Adrenal gland (tissue), 19 donors: ENCODE measurements at places on chromosomes 2 and 18. TPM values are rescaled to one million over a fixed set of nuclear protein-coding genes. Genes with fewer than 3 reads are reported as not detected.

- DNase-seq, result no peak
- H3K4me1 ChIP-seq, result no peaks in the 10 kb centered on the region
- no peaks in the 10 kb centered on the region for H3K36me3 ChIP-seq
- H3K27ac ChIP-seq, result no peak overlapping the region
- H3K27me3 ChIP-seq, result peaks cover 51% of the 10 kb centered on the region
Observed at GRCh38 chr2:232387451-232388171, 9.1 kb downstream of the ALPP start.

DNA sequence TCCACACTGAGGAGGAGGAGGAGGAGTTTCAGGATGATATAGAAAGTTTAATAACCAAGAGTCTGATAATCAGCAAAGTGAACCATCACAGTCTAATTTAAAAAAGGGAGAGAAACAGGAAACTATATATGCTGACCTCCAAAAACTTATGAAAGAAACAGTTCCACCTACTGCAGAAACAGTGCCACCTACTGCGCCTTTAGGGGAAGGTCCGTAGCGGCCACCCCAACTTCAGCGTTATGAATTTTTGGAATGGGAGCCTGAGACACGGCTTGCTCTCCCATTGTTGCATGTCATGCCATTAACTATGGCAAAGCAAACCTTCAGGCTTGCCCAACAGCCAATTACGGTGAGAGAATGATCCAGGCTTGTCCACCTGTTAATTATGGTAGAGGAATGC lies 1719.2 kb upstream of the LRRTM1 start:
- H3K36me3 ChIP-seq, result no peaks in the 10 kb centered on the region
- no peak overlapping the region for H3K27ac ChIP-seq
- DNase-seq, result no peak
- no peaks in the 10 kb centered on the region for H3K4me1 ChIP-seq

DNA sequence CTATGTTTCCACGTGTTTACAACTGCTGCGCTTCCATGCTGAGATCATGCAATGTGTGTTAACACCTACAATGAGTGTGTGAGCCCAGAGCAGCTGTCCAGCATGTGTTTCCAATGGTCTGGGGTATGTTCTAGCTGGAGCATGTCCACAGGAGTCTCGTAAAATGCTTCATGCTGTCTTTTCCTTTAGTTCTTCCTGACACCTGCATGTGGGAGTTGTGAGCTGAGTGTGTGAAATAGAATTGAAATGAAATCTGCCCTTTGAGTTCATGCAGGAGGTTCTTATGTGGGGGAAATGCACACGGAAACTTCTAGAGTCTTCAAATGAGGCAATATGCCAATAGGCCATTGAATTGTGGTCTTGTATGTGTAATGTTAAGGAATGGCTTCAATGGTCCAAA lies 205.1 kb downstream of the RND3 start:
- H3K27ac ChIP-seq, result no peak overlapping the region
- DNase-seq, result no peak
- H3K4me1 ChIP-seq, result peaks cover 11% of the 10 kb centered on the region
- no peak overlapping the region for H3K4me3 ChIP-seq
- H3K27me3 ChIP-seq, result no peaks in the 10 kb centered on the region

GRCh38 chr2:231238689-231239088 lies 40.3 kb downstream of the ARMC9 start:
- H3K27ac ChIP-seq, result no peak overlapping the region
- H3K4me1 ChIP-seq, result peaks cover 19% of the 10 kb centered on the region
- H3K27me3 ChIP-seq, result no peaks in the 10 kb centered on the region
- DNase-seq, result no peak
- H3K36me3 ChIP-seq, result no peaks in the 10 kb centered on the region

GRCh38 chr2:122634256-122634655 lies 878.8 kb downstream of the TSN start:
- no peaks in the 10 kb centered on the region for H3K36me3 ChIP-seq
- H3K4me1 ChIP-seq, result peaks cover 8% of the 10 kb centered on the region
- H3K27me3 ChIP-seq, result no peaks in the 10 kb centered on the region
- no peak overlapping the region for H3K4me3 ChIP-seq
- DNase-seq, result no peak
- H3K27ac ChIP-seq, result no peak overlapping the region

DNA sequence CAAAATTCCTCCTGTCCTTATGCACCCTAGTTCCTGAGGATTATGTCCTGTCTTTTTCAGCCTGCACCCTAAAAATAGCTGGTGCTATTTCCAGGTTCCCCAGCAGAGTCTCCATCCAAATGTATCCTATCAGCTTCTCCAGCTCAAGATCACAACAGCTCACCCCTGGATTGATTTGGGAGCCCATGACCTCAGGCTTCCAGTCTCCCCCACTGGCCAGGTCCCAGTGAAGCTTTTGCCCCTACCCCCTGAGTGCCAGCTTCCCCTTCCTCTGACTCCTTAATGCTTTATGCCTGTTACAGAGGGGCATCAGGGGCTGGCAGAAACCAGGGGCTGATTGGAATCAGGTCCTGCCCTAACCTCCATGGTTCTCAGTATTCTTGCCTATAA lies 76.9 kb upstream of the DAPL1 start:
- H3K4me1 ChIP-seq, result no peaks in the 10 kb centered on the region
- H3K4me3 ChIP-seq, result no peak overlapping the region
- H3K27ac ChIP-seq, result no peak overlapping the region
- no peaks in the 10 kb centered on the region for H3K36me3 ChIP-seq
- no peaks in the 10 kb centered on the region for H3K27me3 ChIP-seq
- no peak for DNase-seq

DNA sequence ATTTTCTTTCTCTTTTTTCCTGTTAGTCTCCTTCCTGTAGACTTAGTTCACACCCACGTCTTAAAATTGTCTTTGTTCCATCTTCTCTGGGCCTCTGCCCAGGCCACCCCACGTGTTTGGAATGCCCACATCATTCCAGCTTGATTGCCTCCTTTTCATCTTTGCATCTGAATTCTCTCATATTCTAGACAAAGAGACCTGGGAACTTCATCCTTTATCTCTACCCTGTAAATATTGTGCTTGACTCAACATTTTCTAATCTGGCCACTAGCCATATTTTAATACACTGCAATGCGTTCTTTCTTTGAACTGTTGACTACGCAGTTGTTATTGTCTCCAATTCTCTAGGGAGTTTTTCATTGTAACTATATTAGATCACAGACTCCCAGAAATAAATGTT lies 187.5 kb upstream of the NRXN1 start:
- H3K4me3 ChIP-seq, result no peak overlapping the region
- no peak overlapping the region for H3K27ac ChIP-seq
- no peaks in the 10 kb centered on the region for H3K4me1 ChIP-seq
- no peak for DNase-seq
- no peaks in the 10 kb centered on the region for H3K27me3 ChIP-seq

- no peaks in the 10 kb centered on the region for H3K36me3 ChIP-seq
- no peaks in the 10 kb centered on the region for H3K27me3 ChIP-seq
- no peak overlapping the region for H3K27ac ChIP-seq
- peaks cover 8% of the 10 kb centered on the region for H3K4me1 ChIP-seq
- H3K4me3 ChIP-seq, result no peak overlapping the region
Observed at GRCh38 chr2:12759248-12759647, 42.5 kb downstream of the TRIB2 start.

GRCh38 chr2:39499336-39499735 lies 62.3 kb upstream of the MAP4K3 start:
- no peak overlapping the region for H3K4me3 ChIP-seq
- peaks cover 25% of the 10 kb centered on the region for H3K4me1 ChIP-seq
- no peak for DNase-seq
- H3K27me3 ChIP-seq, result no peaks in the 10 kb centered on the region

DNA sequence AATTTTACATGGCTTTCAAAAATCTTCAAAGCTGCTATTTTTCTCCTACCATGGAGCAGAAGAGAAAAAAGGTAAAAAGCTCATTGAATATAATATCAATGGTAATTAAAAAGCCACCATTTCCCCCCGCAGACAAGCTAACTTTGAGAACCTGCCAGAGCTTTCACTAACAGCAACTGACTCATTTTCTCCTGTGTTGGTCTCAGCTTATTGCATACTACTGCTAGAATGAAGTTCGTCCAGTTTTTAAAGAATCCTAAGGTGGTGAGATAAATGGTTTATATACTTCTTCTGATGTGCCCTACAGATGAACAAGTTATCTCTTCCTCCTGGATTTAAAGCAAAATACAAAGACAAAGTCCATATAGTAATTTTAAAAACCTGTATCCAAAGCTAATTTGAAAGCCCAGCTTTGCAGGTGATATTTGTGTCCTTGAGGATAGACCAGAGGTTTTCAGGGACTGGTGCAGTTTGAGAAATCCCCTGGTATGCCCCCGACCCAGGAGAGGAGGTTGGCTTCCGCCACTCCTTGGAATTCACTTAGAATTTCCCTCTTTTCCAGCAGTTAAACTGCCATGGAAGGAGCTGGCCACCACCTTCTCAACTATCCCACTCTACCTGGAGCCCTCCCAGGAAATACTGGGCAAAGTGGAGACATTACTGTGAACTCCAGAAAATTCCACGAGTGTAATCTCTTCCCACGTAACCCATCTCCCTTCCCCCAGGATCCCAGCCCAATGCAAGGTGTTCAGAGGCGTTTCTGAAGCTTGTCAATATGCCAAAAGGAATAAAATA lies 17.5 kb downstream of the YPEL5 start:
- no peaks in the 10 kb centered on the region for H3K27me3 ChIP-seq
- H3K4me3 ChIP-seq, result no peak overlapping the region
- no peaks in the 10 kb centered on the region for H3K36me3 ChIP-seq
- H3K4me1 ChIP-seq, result no peaks in the 10 kb centered on the region

DNA sequence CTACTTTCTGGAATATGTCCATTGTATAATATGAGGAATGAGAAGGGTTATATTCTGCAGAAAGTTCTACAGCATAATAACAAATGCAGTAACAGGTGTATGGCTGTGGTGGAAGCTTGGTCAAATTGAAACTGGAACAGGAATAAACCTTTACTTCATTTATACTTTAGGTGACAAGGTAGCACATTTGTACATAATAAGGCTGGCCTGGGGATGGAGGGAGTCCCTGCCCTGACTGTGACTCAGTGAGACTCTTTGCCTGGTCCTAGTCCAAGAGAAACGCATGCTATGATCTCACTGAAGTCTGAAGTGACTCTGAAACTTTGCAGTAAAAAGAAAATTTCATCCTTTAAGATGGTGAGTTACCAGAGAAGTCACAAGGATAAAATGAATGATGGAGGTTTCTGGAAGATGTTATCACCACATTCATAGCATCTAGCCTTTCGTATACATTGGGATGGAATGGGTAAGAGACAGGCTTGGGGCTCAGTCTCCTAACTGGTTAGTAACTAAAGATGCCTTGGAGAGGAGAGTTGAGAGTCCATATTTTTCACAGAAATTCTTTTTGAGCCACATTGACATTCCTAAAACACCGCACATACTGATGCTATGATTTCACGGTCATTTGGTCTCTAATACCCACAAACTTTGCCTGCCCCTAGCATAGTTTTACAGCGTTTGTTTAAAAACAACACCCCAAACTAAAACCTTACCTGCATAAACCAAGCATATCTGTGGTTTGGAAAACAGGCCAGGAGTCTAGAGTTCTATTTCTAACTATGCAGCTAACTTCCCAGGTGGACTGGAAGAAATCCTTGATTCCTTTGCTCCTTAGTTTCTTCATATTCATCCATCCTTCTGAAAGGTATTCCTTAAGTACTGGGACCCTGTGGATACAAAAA lies 42.4 kb upstream of the NABP1 start:
- H3K4me3 ChIP-seq, result no peak overlapping the region
- no peak for DNase-seq
- H3K27ac ChIP-seq, result no peak overlapping the region
- no peaks in the 10 kb centered on the region for H3K36me3 ChIP-seq
- H3K4me1 ChIP-seq, result peaks cover 17% of the 10 kb centered on the region

DNA sequence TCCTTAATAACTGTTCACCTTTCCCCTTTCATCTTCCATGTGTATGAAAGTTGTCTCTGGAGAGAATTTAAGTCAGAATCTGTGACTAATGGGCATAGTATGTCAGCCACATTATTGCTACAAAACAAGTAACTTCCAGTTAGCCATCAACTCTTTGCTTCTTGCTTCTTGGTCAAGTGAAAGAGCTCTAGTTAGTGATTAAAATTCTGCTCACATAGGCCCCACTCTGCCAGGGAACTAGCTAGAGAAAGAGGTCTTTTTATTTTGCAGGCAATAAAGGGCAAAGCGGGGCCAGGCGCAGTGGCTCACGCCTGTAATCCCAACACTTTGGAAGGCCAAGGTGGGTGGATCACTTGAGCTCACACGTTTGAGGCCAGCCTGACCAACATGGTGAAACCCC lies 64.6 kb downstream of the COLEC12 start:
- no peak overlapping the region for H3K4me3 ChIP-seq
- no peaks in the 10 kb centered on the region for H3K27me3 ChIP-seq
- H3K27ac ChIP-seq, result no peak overlapping the region

The IL36A gene
- polyA plus RNA-seq, result not detected

The DHRS9 gene
- polyA plus RNA-seq, result 1.7 TPM
